ENCODE measurements at places on chromosomes 1 and 21.

DNA sequence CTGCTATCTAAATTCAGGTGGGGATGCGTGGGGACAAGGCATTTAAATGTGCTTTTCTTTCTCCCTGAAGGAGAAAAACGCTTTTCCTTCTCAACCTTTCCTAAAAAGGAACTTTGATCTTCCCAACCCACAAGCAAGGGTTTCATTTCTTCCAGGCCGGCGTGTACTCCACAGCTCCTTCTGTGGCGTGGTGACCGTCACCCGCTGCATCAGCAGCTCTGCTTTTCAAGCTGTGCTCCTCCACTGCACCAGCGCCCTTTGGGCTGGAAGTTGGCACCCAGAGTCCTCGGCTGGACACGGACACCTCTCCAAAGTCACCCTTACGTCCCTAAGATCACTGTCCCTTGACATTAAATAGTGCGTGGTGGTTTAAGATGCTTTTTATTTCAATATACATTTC lies 54.3 kb downstream of the PEX14 start:
- DNase-seq = no peak

GRCh38 chr1:103273106-103273505 lies 164.8 kb upstream of the COL11A1 start:
- DNase-seq = no peak

DNA sequence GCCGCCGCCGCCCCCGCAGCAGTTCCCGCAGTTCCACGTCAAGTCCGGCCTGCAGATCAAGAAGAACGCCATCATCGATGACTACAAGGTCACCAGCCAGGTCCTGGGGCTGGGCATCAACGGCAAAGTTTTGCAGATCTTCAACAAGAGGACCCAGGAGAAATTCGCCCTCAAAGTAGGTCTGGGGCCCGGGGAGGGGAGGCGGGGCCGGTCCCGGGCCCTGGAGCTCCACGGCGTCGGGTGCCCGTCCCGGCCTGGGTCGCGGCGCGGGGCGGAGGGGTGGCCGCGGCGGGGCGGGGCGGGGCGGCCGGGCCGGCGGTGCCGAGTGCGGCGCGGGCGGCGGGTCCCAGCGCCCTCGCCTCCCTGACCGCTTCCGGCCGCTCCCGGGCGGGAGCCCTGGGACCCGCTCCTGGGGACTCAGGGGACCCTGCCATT lies 646 bp downstream of the MAPKAPK2 start:
- no peak for DNase-seq

GRCh38 chr1:150288382-150288781 lies 5.3 kb upstream of the MRPS21 start:
- DNase-seq = no peak

DNA sequence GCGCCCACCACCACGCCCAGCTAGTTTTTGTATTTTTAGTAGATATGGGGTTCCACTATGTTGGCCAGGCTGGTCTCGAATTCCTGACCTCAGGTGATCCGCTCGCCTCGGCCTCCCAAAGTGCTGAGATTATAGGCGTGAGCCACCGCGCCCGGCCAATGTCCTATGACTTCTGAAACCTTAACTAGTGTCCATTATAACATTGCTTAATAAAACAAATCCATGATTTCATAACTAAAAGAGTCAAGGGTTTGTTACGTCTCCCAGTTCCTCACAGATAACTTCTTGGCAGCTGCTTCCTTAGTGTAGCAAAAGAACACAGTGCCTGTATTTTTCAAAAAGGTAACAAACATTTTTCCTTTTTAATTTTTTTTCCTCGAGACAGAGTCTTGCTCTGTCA lies 53.6 kb downstream of the FBXO42 start:
- no peak for DNase-seq
